Fibroblast of the conjunctiva (primary cell): ENCODE measurements at places on chromosomes 6 and 20.

DNA sequence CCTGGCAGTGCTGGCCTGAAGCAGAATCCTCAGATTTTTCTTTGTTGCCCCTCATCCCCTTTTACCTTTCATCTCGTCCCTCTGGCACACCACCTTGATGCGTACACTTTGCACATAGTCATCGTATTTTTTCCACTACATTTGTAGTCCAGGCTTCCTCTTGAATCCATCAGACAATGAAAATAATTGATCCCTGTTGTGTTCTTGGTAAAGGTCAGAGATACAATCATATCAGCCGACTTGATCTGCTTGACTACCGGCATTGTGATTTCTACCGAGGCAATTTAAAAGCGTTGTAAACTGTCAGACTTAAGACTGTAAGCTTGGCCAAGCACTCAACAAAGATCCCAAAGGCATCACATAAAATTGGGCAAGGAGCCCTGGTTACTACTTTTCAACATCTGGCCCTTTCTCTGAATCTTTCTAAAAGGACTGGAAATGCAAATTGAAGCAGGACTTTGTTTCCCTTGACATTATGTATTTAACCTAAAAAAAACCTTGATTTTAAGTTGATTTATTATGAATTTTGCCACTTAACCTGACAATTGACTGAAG, 512.6 kb downstream of the LMBRD1 start:
- no peak for DNase-seq

DNA sequence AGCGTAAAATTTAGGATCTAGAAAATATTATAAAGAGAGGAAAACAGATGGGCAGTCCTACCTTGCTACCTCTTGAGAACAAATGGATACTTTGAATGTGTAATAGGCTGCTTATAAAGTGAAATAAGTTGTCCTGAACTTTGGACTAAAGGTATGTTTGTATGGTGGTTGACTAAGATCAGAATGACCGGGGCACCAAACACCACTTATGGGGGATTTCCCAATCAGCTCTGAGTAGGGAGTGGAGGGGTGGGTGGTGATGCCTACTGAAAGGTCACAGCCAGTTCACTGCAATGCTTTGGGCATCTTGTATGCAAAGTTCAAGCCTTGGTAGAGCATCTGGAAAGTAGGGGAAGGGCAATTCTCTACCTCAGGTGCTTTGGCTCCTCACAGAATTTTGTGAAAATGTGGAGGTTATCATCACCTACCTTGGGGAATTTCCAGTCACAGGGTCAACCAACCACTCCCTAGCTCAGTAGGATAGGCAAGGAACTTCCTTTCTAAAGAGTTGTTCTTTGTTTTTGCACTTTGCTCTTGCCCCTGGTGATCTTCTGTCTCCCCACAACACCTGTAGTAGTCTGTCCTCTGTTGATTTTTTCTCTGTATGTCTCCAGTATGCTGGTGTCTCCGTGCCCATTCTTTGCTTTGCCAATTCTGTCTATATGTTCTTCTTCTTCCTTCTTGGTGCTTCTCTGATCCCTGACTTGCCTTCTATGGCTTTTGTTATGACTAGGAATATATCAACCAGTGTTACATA, at the start of gene TRIM31:
TRIM31 (minus strand) TSS at position 88 of the 757 bp plus-strand sequence. CDS start 285 bp downstream, outside the sequence.
- no peak for DNase-seq

DNA sequence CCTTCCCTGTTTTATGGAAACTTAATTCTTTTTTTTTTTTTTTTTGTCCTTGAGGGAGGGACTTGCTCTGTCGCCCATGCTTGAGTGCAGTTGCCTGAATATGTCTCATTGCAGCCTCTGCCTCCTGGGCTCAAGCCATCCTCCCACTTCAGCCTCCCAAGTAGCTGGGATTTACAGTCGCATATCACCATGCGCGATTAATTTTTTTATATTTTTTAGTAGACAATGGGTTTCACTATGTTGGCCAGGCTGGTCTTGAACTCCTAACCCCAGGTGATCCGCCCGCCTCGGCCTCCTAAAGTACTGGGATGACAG, 654 bp downstream of the TMEM14C start:
- DNase-seq, result no peak

GRCh38 chr20:1825507-1825906, 69.7 kb upstream of the SIRPA start:
- no peak for DNase-seq

DNA sequence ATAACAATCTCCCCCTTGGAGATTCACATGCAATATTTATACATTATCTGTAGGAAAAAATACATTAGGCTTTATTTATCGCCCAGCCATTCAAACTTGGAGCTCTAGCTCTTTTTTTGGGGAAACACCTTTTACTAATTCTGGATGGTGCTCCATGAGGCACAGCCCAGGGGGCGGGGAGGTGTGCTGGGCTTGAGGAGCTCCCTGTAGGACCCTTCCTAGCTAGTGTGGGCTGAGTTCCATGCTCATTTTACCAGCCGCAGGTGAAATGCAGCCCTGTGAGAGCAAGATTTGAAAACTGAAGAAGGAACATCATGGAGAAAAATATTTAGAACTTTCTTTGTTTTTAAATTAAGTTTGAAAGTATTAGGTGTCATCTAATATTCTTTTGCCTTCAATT, 99.6 kb upstream of the POPDC3 start:
- no peak for DNase-seq

DNA sequence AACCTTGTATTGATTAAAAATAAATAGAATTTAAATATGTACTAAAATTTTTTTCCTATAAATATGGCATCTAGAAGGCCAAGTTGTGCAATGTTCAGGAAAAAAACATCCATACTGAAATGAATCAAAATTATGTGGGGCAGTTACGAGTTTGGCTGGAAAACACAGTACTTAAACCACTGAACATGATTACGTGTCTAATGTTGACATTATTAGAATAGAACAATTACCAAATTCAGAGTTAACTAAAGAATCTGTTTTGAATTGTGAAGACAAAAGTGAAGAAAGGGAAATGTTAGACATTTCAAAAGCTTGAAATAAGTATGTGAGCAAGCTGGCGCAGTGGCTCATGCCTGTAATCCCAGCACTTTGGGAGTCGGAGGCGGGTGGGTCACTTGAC, 57.2 kb downstream of the KLHL31 start:
- DNase-seq, result no peak

GRCh38 chr6:35752330-35752729, 15.5 kb downstream of the ARMC12 start:
- no peak for DNase-seq

DNA sequence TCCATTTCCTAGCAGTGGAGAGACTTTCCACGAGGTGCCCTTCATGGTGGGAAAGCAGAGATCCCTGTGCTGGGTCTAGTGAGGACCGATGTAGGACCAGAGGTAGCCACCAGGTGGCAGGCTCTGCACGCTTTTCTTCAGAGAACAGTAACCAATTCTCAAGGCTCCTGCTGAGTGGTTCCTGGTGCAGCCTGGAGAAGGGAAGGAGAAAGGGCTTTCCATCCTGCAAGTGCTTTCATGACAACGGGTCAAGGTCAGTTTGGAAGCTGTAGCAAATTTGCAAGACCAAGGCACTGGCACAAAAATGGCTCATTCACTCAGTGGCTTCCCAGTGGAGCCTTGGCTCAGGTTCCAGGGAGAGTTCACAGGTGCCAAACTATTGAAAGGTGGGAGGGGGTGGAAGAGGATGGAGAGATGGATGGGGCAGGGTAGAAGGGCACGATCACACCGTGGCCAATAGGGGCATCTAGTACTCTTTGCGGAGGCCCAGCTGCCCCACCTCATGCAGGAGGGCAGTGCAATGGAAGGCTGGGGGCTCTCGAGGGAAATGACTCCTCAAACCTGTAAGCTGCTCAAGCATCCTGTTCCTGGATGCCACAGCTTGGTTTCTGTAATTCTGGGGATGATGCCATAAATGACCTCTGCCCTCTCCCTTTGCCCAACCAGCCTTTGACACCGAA, 25.5 kb upstream of the KCNK16 start:
- DNase-seq, result peak; percentile 39

- DNase-seq, result peak; percentile 77
These were observed 609.3 kb upstream of the CITED2 start for GRCh38 chr6:139983555-139984276.

DNA sequence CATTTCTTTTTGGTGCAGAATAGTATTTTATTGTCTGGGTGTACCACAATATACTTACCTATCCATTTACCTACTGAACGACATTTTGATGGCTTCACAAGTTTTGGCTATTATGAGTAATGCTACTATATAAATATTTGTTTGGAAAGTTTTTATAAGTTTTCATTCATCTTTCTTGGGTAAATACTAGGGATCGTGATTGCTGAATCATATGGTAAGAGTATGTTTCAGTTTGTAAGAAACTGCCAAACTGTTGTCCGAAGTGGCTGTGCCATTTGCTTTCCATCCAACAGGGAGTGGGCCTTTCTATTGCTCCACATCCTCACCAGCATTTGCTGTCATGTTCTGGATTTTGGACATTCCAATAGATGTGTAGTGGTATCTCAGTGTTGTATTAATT, 104.2 kb downstream of the CDYL start:
- DNase-seq, result no peak

DNA sequence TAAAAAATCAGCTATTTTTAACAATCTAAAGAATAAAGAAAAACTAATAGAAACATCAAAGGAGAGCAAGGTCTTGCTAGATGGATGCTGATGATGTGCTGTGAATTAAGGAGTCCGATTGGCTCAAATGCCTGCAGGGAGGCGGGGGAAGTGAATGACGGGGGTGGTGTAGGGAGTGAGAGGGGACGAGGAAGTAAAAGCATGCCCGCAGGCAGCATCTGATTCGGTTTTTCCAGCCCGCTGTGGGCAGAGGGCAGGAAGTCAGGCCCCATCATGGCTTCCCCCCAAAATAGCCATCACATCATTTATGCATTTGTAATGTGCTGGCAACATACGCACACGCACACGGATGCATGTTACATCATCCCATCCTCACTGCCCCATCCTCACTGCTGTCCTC, 10.3 kb downstream of the RSPO4 start:
- no peak for DNase-seq

- no peak for DNase-seq
These were observed 29.7 kb downstream of the ERGIC3 start for GRCh38 chr20:35571555-35571954.

DNA sequence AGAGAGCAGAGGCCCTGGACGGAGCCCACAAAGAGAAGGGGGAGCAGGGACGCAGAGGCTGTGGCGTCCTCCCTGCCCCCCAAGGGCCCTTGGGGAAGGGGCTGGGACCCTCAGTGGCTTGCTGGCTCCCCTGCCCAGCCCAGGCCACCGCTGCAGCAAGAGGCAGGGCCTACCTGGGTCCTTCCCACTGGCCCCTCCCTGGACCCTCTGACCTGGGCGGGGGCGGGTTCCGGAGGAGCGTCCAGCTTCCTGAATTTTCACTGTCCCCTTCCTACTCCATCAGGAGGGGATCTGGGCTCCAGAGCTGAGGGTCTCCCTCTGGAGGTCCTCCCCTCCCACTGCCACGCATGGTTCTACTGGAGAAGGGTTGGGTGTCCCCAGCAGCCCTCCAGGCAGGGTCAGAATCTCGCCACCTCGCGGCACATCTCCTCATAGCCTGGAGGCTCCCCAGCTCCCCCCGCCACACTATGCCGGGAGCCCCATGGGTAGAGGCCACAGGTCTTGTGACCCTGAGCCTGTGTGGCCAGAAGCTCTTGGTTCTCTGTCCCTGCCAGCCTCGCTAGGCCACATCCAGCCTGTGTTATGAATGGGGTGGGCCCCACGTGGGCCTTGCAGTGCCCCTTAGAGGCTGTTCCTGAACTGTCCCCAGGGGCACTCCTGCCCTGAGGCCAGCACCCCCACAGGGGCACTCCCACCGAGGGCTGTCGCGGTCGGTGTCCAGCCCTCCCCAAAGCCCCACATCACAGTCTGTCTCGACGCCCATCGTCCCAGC, 1.0 kb upstream of the SOX18 start:
- DNase-seq, result no peak

DNA sequence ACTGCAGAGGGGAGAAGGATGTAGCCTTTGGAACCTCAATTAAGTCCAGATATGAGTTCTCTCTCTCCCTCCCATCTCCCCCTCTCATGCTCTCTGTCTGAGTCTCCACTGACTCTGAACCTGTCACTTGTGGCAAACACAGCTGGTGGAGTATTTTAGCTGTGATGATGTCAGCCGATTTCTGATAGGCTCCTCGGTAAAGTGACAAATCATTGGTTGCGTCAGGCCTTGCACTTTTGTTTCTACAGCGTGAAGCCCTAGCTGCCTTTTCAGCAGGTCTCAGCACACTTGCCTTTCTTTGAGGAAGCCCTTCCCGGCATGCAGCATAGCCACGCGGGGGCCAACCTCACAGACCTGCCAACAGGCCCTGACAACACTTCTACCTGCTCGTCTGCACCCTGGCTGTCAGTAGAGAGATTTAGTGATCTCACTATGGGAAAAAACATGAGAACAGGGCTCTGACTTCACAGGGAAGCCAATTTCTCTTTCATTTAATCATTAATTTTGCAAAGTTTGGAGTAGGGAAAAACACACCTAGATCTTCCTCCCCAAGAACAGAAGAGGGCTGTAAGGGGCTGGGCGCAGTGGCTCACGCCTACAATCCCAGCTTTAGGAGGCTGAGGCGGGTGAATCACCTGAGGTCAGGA, 84.4 kb downstream of the GMPR start:
- DNase-seq, result no peak

DNA sequence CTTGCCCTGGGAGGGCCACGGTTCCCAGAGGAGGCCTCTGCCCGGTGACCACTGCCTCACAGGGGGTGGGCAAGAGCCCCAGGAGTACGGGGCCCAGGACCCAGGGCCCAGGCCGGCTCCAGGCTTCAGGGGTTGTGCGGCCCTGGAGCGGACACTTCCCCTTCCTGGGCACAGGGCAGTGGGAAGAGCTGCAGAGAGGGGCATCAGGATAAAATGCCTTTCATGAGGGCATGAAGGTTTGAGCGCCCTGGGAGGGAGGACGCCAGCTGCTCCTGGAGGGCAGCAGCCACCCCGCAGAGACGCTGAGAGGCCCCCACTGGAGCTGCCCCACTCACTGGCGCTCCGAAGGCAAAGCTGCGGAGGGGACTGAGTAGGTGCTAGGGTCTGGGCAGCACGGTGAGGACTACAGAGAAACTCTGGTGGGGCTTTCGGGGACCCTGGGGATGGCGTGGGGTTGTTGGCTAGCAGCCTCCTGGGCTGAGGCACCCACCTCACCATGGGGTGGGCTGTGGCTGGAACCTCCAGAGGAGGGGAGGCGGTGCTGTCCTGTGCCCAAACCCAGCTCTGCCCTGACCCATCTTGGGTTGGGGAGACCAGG, 10.4 kb downstream of the LAMA5 start:
- no peak for DNase-seq

- DNase-seq, result peak; percentile 26
These were observed 33.1 kb upstream of the LCA5 start for GRCh38 chr6:79570129-79571029.

- no peak for DNase-seq
These were observed 282.9 kb upstream of the RNF217 start for GRCh38 chr6:124679387-124679786.

- no peak for DNase-seq
These were observed 30.7 kb downstream of the PTPN1 start for GRCh38 chr20:50540620-50541605.

DNA sequence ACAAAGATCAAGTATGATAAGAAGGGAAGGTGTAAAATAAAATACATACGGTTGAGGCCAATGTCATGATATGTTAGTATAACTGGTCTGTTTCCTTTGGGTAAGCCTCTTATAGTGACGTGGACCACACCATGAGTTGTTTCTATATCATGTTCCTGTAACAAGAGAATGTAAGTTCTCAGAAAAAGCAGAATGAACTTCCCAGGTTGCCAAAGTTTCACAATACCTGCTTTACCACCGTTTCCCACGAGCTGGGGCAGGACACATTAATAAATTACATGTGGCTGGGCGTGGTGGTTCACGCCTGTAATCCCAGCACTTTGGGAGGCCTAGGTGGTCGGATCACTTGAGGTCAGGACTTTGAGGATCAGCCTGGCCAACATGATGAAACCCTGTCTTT, 42.6 kb upstream of the SLA2 start:
- no peak for DNase-seq
